Dermis blood vessel endothelial cell (primary cell): ENCODE measurements at places on chromosomes 7 and 10. TPM values are rescaled to one million over a fixed set of nuclear protein-coding genes. Genes with fewer than 3 reads are reported as not detected.

The HELLS gene
- 26.7 and 73.2 TPM in 2 replicates for total RNA-seq

The INPP5A gene
- 24.1 and 32.8 TPM in 2 replicates for total RNA-seq

The ADK gene
- 15.3 and 30.6 TPM in 2 replicates for total RNA-seq

The NEUROG3 gene
- not detected in 2 replicates for total RNA-seq

The ATP5F1C gene
- total RNA-seq: 320 and 349 TPM in 2 replicates

The TSPAN12 gene
- total RNA-seq: 74.5 and 83.4 TPM in 2 replicates

The LRIT1 gene
- not detected in 2 replicates for total RNA-seq

The SPDYE5 gene
- not detected in 2 replicates for total RNA-seq

The DPP6 gene
- total RNA-seq: not detected in 2 replicates

The UNC5B gene
- total RNA-seq: 12.1 and 15.1 TPM in 2 replicates

The SPAM1 gene
- not detected in 2 replicates for total RNA-seq

The VSIR gene
- total RNA-seq: 25.1 and 42.2 TPM in 2 replicates

The OGDHL gene
- total RNA-seq: 0.33 and 0.85 TPM in 2 replicates

The CYP26C1 gene
- 1.9 and 5.4 TPM in 2 replicates for total RNA-seq

The ACBD7 gene
- 0.85 and 6.0 TPM in 2 replicates for total RNA-seq

The PRRT4 gene
- total RNA-seq: not detected in 2 replicates

The LLCFC1 gene
- total RNA-seq: not detected in 2 replicates

The AKR1C4 gene
- not detected in 2 replicates for total RNA-seq

The CLDN4 gene
- 0.51 and 1.2 TPM in 2 replicates for total RNA-seq

The SPDYE1 gene
- not detected in 2 replicates for total RNA-seq

The MYO1G gene
- total RNA-seq: 0.09 and 0.17 TPM in 2 replicates

The LRRC17 gene
- 1.2 and 2.0 TPM in 2 replicates for total RNA-seq

The STAG3 gene
- 0.17 and 0.23 TPM in 2 replicates for total RNA-seq

The RTKN2 gene
- 0.17 and 0.33 TPM in 2 replicates for total RNA-seq

The SAP25 gene
- total RNA-seq: not detected in 2 replicates

The MUC3A gene
- 0.19 TPM in 1 of 2 replicates, not detected in the other for total RNA-seq

The POMZP3 gene
- 1.0 and 3.4 TPM in 2 replicates for total RNA-seq

The FEZF1 gene
- not detected in 2 replicates for total RNA-seq

The FAM131B gene
- total RNA-seq: 0.23 and 0.51 TPM in 2 replicates

The PLA2G12B gene
- 0.09 and 0.17 TPM in 2 replicates for total RNA-seq

The CNTNAP2 gene
- total RNA-seq: 0.23 TPM in 1 of 2 replicates, not detected in the other

The EMX2 gene
- total RNA-seq: 0.09 and 0.17 TPM in 2 replicates

The HHEX gene
- total RNA-seq: 56.7 and 66.9 TPM in 2 replicates

The ASZ1 gene
- not detected in 2 replicates for total RNA-seq

The ATOH7 gene
- not detected in 2 replicates for total RNA-seq

The CCDC186 gene
- total RNA-seq: 21.6 and 24.3 TPM in 2 replicates

The PRR15 gene
- 0.17 and 0.19 TPM in 2 replicates for total RNA-seq

The LRRC18 gene
- not detected in 2 replicates for total RNA-seq

The CPA4 gene
- total RNA-seq: 0.17 and 0.74 TPM in 2 replicates

The PGAM2 gene
- total RNA-seq: 0.19 and 0.51 TPM in 2 replicates

The IFIT1B gene
- not detected in 2 replicates for total RNA-seq

The MINPP1 gene
- 32.3 and 33.4 TPM in 2 replicates for total RNA-seq

The ELFN1 gene
- 0.56 and 1.2 TPM in 2 replicates for total RNA-seq

The TAS2R4 gene
- total RNA-seq: 0.42 and 0.68 TPM in 2 replicates

The SYT15B gene
- 0.51 and 1.2 TPM in 2 replicates for total RNA-seq

The HECTD2 gene
- 8.5 and 8.7 TPM in 2 replicates for total RNA-seq

The TLX1 gene
- not detected in 2 replicates for total RNA-seq

The SUN3 gene
- total RNA-seq: not detected in 2 replicates

The PIK3CG gene
- 4.1 and 6.6 TPM in 2 replicates for total RNA-seq

The WNT8B gene
- not detected in 2 replicates for total RNA-seq

The CDCA7L gene
- 47.6 and 85.4 TPM in 2 replicates for total RNA-seq

The TACC2 gene
- 3.6 and 8.2 TPM in 2 replicates for total RNA-seq
